ENCODE measurements at places on chromosomes 2 and 18.

- no peak for DNase-seq
These were observed 21.0 kb upstream of the CABLES1 start for GRCh38 chr18:23114171-23114881.

GRCh38 chr18:8411492-8411891 lies 197.7 kb upstream of the RAB12 start:
- no peak for DNase-seq

DNA sequence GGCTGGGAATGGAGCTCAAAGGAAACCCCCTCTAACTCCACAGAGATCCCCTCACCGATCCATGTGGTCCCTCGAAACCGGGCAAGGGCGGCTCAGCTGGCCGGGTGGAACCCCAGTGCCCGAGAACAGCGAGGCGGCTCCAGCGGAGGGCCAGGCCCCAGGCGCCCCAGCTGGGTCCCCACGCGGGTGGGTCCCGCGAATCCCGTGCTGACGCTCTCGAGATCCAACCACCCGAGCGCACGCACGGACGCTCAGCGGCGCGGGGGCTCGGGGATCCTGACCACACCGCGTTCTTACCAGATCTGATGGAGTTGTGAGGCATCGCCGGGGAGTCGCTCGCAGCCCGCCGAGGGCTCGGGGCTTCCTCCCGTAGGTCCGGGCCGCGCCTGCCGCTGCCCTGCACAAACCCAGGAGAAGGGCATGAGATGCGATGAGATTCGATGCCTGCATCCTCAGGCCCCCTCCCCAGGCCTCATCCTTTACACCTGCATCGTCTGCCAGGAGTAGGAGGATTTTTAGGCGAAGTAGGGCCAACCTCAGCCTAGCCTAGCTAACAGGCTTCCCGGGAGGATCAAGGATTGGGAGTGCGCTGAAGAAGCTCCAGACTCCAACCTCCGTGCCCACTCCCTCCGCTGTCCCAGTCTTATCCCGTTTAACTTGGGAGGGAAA lies 514 bp downstream of the PAX8 start:
- no peak for DNase-seq

GRCh38 chr2:39547811-39548719 lies 111.0 kb upstream of the MAP4K3 start:
- DNase-seq: no peak

All from CD4-positive, alpha-beta T cell treated with Interleukin-21 for 1 hour (primary cell).